ENCODE measurements at places on chromosomes 2 and 18.

- DNase-seq, result no peak
Observed at GRCh38 chr2:23426263-23426905, 41.4 kb downstream of the KLHL29 start.

GRCh38 chr2:143908843-143909242 is 611.1 kb downstream of the ZEB2 start:
- DNase-seq, result no peak

GRCh38 chr2:75538521-75539490 is 21.9 kb downstream of the EVA1A start:
- no peak for DNase-seq

DNA sequence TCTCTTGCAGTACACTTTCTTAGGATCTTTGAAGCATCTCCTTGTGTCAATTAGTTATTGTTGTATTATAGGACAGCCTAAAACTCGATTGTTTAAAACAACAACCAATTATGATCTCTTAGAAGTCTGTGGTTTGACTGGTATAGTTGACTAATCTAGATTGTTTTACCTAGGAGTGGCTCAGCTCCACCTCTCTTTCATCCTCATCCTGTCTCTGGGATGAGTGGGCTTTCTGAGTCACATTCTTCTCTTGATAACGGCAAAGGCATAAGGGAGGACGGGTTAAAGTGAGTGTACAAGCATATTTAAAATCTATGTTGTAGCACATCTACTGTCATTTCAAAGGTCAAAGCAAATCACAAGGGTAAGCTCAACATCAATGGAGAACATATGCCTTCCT is 102.3 kb upstream of the GULP1 start:
- DNase-seq, result no peak

DNA sequence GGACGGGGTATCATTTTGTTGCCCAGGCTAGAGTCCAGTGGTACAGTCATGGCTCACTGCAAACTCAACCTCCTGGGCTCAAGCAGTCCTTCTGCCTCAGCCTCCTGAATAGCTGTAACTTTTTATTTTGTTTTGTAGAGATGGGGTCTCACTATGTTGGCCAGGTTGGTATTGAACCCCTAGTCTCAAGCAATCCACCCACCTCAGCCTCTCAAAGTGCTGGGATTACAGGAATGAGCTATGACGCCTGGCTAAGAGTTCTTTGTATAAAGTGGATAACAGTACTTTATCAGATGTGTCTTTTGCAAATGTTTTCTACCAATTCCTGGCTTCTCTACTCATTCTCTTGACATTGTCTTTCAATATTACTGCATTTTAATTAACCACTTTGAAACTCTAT is 17.1 kb upstream of the NT5DC4 start:
- DNase-seq, result no peak

DNA sequence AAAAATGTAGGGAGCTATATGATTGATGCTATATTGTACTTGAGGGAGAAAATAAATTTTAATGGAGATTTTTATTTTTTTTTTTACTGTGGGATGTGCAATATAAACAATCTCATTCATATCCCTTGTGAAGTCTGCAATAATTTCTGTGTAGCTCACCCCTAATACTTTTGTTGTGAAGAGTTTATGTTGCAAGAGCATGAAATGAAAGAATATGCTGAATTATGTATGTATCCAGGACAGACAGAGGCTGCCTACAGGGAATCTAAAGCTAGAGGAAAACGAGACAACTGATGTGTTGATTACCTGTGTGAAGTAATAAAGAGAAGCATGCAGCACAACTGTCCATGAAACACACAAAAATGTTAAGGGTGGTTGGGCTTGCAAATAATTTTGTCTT is 643.3 kb downstream of the DCDC2C start:
- DNase-seq, result no peak

DNA sequence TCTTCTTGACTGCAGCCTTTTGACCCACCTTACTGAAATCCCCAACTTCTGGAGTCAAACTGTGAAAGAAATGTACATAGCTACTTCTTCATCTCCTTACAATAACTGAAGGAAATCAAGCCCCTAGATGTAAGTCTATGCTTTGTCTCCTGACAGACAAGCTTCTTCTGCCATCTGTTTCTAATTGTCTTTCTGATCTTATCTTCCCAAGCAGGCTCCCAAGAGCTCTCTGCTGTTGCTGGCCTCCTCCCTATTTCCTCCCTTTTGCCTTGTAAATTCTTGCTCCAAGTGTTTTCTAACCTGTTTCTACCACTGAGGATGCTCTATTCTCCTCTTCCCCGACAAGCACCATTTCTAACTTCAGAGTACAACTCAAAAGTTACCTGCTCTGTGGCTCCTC is 77.4 kb upstream of the OSR1 start:
- DNase-seq, result no peak

DNA sequence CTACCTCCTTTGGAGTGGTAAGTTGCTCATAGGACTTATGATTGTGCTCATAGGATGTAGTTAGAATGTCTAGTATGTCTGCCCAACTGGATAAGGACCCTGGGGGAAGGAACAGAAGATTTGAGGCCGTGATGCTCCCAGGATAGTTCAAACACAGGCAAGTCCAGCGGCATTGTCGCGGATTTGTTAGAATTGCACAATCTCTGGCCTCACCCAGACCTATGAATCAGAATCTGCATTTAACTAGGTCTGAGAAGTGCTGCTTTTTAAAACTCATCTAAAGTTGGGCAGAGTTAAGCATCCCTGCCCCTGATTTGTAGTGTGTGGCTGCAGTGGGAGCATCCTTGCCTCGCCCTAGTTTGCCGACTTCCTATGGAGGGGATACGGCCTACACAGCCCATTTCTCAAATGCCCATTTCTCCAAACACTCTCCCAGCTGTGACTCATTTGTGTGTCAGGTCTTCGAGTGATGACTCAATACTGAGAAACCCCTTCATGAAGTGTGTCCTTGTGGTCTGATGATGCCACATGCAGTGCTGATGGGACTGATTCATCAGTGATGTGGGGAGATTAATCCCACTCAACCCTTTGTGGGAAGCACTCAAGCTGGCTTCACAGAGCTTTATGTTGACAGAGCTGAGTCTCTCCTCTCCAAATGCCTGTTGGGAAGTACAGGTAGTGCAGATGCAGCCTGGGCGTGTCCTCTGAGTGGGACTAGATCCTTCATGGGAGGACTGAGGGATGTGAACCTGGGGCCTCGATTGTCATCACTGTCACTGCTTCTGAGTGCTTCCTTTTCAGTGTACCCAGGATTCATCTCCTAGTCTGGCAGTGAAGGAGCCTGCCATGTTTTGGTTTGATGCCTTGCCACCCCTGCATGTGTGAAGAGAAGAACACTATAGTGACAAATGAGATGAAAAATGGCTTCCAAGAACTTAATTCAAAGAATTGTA is 18.7 kb downstream of the SMIM21 start:
- no peak for DNase-seq

GRCh38 chr18:57141208-57142129 is 5.4 kb upstream of the BOD1L2 start:
- no peak for DNase-seq

Measured in GM12892 (cell line).